ENCODE measurements at places on chromosomes 4 and X. TPM values are rescaled to one million over a fixed set of nuclear protein-coding genes. Genes with fewer than 3 reads are reported as not detected.

ERVMER34-1 gene
- 1.5 TPM for total RNA-seq

GRCh38 chr4:176464748-176465147 lies 145.0 kb downstream of the SPCS3 start:
- no peak for DNase-seq

TMSB15C gene
- total RNA-seq = 1.2 TPM

JCHAIN gene
- 191 TPM for total RNA-seq

TBC1D8B gene
- total RNA-seq = 7.4 TPM

- no peak for DNase-seq
Measured at GRCh38 chrX:19332983-19333382, 10.7 kb upstream of the PDHA1 start.

DNA sequence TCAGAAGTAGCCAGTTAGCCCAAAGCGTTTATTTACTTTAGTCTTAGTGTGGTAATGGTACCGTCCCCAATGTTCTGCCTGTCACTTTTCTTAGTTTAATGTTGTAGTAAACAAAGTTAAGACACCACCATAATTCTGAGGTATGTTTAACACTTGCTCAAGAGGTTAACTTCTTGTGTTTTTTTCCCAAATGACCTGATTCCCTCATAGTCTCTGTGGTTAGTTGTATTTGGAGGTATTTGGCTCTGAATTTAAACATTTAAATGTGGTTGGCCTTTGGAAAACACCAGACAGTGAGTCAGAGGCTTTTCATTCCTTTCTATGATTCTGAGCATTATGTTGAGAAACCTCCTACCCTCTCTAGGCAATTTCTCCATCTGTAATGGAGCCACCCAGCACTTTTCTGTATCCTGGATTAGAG lies 47.9 kb downstream of the CXCL1 start:
- DNase-seq = no peak

GRCh38 chr4:68883870-68884269 lies 67.7 kb downstream of the UGT2A3 start:
- no peak for DNase-seq

DNA sequence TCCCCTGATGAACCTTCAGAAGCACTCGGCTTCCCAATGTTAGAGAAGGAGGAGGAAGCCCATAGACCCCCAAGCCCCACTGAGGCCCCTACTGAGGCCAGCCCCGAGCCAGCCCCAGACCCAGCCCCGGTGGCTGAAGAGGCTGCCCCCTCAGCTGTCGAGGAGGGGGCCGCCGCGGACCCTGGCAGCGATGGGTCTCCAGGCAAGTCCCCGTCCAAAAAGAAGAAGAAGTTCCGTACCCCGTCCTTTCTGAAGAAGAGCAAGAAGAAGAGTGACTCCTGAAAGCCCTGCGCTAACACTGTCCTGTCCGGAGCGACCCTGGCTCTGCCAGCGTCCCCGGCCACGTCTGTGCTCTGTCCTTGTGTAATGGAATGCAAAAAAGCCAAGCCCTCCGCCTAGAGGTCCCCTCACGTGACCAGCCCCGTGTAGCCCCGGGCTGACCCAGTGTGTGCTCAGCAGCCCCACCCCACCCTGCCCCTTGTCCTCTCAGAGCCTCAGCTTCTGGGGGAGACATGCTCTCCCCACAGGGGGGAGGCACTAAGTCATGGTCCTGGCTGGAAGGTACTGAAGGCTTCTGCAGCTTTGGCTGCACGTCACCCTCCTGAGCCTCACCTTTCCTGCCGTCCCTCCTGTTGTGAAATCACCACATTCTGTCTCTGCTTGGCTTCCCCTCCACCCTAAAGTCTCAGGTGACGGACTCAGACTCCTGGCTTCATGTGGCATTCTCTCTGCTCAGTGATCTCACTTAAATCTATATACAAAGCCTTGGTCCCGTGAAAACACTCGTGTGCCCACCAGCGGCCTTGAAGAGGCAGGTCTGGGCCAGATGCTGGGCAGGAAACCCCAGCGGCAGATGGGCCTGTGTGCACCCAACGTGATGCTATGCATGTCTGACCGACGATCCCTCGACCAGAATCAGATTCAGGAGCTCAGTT lies 34.7 kb downstream of the NOP14 start:
- peak; percentile 49 for DNase-seq

GRCh38 chr4:5678977-5679376 lies 29.4 kb downstream of the EVC2 start:
- no peak for DNase-seq

SH3BGRL gene
- total RNA-seq = 192 TPM

- peak; percentile 41 for DNase-seq
Measured at GRCh38 chr4:6338175-6338950, 68.7 kb downstream of the WFS1 start.

DNA sequence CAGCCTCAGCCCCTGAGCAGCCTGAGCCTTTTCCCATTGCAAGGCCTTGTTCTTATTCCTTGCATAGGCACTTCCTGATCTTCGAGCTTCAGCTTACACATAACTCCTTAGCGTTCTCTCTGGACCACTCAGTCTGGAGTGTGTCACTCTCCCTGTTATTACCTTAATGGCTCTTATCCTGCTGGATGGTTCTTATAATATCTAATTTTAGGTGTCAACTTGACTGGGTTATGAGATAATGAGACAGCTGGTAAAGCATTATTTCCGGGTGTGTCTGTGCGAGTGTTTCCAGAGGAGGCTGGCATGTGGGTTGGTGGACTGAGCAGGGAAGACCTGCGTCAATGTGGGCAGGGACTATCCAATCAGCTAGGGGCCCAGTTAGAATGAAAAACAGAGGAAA lies 75.7 kb downstream of the HAUS3 start:
- no peak for DNase-seq

DNA sequence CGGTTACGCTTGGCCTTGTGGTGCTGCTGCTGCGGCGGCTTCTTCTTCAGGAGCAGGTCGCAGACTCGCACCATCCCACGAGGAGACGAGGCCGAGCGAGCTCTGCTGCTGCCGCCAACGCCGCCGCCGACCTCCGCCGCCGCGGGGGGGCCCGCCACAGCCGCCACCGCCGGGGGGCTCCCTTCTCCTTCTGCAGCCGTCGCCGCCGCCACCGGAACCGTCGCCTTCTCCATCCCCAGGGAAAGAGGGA lies 237 bp downstream of the ANKRD17 start:
- DNase-seq = no peak

TRPC3 gene
- 1.7 TPM for total RNA-seq

GRCh38 chrX:15059474-15059873 lies 186.3 kb downstream of the MOSPD2 start:
- no peak for DNase-seq

Measured in lower lobe of right lung (tissue), 2 donors.